NCI-H2171 treated with DMSO at 0.1 percent for 48 hours (cell line): ENCODE measurements at places on chromosomes 3 and 15.
A peak's percentile ranks its signal among the peaks of the same experiment; 100 is the strongest.

- DNase-seq = no peak
Measured at GRCh38 chr3:8220291-8220690, 281.3 kb upstream of the LMCD1 start.

GRCh38 chr3:100506355-100506754 lies 13.9 kb downstream of the TMEM45A start:
- DNase-seq = no peak

DNA sequence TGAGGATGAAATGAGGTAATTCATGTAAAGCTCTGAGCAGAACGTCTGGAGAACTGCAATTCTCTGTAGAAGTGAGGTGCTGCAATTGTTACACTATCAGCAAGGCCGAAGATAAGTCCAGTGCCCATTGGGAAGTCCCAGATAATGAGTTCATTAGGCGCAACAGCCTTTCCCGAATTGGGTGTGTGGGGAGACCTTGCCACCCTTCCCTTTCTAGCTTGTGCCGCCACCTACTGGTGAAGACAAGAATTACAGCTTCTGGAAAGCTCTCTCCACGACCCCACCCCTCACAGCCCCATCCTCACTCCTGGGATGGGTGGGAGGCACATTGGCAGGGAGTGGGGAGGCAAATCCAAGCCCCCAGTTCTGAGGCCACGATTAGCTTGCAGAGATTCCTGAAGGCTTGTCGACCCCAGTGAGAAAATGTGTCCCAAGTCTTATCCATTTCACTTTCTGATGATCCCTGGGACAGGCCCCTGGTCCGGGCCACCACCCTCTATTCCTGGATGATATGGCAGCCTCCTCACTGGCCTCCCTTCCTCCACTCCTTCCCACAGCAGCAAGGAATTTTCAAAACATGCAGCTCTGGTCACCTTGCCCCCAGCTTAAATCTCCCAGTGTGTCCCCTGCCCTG lies 36.4 kb downstream of the FAM3D start:
- peak; percentile 28 for DNase-seq

GRCh38 chr3:23113455-23114171 lies 89.5 kb upstream of the UBE2E2 start:
- no peak for DNase-seq

DNA sequence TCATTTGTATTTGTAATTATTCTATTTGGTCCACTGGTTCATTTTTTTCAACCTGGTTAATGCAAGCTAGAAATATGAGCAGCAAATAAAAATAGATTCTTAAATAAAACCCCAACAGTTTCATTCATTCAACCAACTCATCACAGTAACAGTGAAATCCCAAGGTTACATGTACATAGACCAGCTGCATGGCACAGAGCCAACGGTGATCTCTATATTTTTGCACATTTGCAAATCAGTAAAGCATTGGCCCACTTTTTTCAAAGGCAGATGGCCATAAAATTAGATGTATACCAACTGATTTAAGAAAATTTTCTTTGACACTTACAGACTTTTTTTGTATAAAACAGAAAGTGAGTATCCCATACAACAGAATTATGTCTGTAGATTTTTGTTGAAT lies 49.3 kb downstream of the STRIT1 start:
- no peak for DNase-seq

GRCh38 chr3:44649709-44650108 lies 1.2 kb downstream of the ZNF35 start:
- no peak for DNase-seq

DNA sequence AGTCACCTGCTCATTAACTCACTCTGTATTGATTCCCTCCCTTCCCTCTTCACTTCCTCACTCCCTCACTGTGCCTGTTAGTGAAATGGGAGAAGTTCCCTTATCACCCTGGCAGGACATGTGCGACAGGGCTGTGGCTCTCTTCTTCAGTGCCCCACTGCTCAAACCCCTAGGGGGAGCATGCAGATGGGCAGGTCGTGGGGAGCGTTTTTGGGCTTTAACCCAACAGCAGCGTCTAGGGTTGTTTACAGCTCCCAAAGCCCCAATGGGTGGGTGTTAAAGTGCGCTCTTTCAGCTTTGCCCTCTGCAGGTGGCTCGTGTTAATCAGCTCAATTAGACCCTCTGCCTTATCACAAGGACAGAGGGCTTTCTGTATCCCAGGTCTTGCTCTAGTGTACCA lies 447.8 kb upstream of the PROK2 start:
- DNase-seq = no peak

- DNase-seq = no peak
Measured at GRCh38 chr3:156317462-156318074, 197.2 kb downstream of the KCNAB1 start.

GRCh38 chr3:152121270-152121636 lies 147.5 kb upstream of the MBNL1 start:
- no peak for DNase-seq

DNA sequence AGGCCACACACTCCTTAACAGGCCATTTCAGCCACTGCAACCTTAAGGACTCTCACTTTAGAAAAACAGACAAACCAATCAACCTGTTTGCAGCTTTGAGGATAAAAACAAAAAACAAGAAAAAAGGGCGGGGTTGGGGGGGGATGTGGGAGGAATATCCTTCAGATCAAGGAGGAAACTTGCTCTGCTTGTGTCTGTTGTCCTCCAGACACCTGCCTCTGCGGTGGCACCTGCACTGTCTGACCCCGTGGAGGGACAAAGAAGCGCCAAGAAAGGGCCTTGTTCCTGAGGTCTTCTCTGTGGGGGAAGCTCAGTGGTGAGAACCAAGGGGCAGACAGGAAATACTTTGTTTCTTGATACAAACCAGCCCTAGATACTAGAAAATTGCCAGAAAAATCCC lies 70.5 kb downstream of the POLR2M start:
- no peak for DNase-seq

- DNase-seq = no peak
Measured at GRCh38 chr3:11541321-11542303, 102.1 kb downstream of the VGLL4 start.

DNA sequence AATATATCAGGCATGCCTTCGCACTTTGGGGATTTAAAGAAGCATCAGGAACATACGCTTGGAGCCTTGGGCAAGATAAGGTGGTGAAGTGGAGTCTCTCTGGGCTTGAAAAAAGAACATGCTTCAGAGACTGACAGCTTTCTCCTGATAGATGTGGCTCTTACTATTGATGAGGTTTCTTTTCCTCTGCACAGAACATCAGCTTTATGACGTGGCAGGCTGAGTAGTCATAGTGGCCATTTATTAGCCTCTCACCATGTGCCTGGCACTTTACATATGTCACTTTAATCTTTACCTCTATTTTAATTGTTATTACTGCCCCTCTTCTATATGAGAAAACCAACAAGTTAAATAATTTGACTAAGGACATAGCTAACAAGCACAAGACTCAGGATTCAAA lies 19.0 kb upstream of the LRRC58 start:
- DNase-seq = no peak

- DNase-seq = no peak
Measured at GRCh38 chr3:176120507-176120906, 1076.8 kb downstream of the TBL1XR1 start.

DNA sequence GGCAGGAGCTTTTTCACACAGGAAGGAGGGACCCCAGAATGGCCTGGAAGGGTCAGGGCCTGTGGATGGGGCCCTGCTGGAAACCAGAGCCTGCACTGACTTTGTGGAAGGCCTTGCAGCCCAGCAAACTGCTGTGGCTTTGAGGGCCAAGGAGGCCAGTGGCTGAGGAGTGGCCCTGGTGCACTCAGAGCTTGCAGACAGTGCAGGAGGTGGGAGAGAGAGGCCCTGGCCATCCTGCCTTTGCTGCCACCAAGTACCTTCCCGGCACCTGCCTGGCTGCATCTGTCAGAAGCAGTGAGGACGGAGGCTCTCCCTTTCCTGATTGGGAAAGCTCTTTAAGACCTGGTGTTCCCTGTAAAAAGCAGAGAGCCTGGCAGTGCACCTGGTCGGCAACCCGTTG lies 6.4 kb downstream of the PSTPIP1 start:
- DNase-seq = no peak

DNA sequence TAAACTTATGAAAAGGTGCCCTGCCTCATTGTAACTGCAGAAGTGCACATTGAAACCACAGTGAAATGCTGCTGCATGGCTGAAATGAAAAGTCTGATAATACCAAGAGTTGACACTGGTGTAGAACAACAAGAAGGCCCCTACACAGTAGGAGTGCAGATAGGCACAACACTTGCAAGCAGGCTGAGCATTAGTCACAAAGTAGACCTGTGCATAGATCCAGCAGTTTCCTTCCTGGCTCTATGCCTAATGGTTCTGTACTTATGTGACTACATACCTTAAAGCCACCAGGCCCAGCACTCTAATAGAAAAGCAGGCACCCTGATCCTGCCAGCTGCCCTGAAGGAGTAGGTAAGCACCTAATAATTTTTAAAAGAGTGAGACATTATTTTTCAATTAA lies 41.8 kb downstream of the PRR23E start:
- DNase-seq = no peak

DNA sequence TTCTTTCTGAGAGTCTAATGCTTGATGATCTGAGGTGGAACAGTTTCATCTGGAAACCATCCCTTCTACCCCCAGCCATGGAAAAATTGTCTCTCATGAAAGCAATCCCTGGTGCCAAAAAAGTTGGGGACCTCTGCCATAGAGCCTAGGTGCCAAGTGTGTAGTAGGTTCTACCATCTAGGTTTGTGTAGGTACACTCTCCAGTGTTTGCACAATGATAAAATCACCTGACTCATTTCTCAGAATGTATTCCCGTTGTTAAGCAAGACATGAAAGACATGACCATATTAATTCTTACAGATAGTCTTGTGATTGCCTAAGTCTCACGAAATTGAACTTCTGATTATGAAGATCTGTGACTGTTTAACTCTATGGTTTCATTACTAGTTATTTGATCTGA lies 68.6 kb downstream of the KAT2B start:
- no peak for DNase-seq

GRCh38 chr15:36653851-36654250 lies 74.4 kb downstream of the CDIN1 start:
- DNase-seq = peak; percentile 39

DNA sequence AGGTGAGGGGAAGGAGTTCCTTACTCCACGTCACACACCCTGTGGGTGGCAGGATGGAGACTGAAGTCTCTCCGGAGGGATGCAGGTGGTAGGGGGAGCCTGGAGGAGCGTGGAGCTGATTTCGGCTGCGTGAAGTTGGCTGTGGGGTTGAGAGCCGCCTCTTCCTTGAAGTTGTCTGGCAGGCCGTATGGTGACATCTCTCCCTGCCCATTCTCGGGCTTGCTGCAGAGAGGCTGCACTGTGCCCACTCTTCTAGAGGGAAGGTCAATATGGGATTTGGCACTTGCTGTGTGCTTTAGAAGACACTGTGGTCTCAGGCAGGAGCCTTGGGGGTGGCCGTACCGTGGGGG lies 13.4 kb upstream of the FBLN2 start:
- no peak for DNase-seq
